GM20000 (cell line): ENCODE measurements at places on chromosomes 6 and 20.

- peak; percentile 2 for DNase-seq
These were observed 17.6 kb upstream of the SRC start for GRCh38 chr20:37328149-37328945.

GRCh38 chr6:3530515-3530914 lies 73.7 kb upstream of the SLC22A23 start:
- DNase-seq: no peak

GRCh38 chr20:53434662-53435061 lies 159.0 kb downstream of the ZNF217 start:
- no peak for DNase-seq

DNA sequence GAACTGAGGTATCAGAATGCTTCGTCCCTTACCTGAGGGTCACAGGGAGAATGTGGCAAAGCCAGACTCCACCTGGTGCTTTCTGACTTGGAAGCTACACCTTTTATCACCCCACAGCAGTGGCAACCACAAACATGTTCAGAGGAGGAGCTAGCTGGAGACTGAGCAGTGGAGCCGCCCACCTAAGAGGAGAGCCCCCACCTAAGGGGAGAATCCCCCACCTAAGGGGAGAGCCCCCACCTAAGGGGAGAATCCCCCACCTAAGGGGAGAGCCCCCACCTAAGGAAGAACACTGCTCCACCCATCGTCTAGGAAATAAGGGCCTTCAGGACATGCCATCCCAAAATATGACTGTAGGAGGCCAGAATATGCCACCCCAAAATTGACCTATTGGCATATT lies 4.0 kb downstream of the SLC52A3 start:
- DNase-seq: no peak

GRCh38 chr6:45574014-45574461 lies 196.3 kb upstream of the SUPT3H start:
- no peak for DNase-seq

- peak; percentile 56 for DNase-seq
These were observed 68.4 kb downstream of the VEGFA start for GRCh38 chr6:43838276-43839036.

DNA sequence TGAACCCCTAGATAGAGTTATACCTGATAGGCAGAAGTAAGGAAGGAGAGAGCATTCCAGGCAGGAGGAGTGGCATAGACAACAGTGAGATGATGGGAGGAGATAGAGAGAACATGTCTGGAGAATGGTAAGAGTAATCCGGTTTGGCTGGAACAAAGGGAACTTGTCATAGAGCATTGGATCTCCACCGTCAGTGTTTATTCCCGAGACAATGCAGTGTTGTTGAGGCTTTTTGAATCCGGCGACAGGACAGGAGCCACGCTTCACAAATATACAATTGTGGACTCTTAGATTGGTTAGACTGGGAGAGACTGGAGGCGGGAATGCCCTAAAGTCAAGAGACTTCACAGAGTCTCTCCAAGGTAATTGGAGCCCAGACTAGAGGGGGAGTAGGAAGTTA lies 119.8 kb downstream of the ANKS1A start:
- DNase-seq: no peak

DNA sequence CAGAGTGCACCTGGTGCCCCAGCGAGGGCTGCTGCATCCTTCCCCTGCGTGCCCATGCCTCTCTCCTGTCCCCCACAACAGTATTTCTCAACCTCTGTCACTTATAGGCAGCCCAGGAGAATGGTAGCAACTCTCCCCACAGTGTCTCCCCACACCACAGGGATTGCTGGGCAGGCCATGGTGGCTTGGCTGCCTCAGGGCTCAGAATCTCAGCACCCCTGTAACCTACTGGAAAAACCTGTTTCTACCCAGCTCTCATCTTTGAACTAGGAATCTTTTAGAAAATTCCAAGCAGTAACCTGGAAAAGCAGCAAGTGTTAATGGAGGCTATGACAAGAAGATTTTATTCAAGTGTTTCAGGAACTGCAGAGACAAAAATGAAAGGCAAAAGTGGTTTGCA lies 38.0 kb downstream of the CD164 start:
- DNase-seq: no peak

DNA sequence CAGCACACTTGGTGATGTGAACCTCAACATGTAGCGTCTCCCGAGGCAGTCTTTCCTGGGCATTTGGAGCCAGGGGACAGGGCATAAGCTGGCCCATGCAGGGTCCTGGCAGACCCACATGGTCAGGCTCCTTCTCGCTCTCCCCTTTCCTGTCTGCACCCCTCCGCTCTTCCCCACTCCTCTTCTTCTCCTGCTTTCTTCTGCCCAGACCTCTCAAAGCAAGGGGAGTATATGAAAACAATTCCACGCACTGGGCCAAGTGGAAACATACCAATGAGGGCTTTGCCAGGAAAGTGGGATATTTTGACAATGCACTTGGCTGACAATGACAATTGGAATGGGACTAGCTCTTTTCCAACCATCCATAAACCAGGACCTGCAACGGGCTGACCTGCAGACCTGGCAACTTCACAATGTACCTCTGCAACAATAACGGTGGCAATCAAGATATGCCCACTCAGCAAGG lies 58.9 kb upstream of the TRAF3IP2 start:
- no peak for DNase-seq

GRCh38 chr6:38091613-38092012 lies 272.1 kb downstream of the ZFAND3 start:
- DNase-seq: no peak

GRCh38 chr6:33628401-33628964 lies 7.4 kb downstream of the ITPR3 start:
- DNase-seq: no peak

GRCh38 chr6:8194490-8194889 lies 92.1 kb upstream of the EEF1E1 start:
- no peak for DNase-seq

- no peak for DNase-seq
These were observed 337.9 kb upstream of the JAG1 start for GRCh38 chr20:11011653-11012052.

GRCh38 chr6:11585426-11586016 lies 48.0 kb downstream of the TMEM170B start:
- DNase-seq: peak; percentile 56

DNA sequence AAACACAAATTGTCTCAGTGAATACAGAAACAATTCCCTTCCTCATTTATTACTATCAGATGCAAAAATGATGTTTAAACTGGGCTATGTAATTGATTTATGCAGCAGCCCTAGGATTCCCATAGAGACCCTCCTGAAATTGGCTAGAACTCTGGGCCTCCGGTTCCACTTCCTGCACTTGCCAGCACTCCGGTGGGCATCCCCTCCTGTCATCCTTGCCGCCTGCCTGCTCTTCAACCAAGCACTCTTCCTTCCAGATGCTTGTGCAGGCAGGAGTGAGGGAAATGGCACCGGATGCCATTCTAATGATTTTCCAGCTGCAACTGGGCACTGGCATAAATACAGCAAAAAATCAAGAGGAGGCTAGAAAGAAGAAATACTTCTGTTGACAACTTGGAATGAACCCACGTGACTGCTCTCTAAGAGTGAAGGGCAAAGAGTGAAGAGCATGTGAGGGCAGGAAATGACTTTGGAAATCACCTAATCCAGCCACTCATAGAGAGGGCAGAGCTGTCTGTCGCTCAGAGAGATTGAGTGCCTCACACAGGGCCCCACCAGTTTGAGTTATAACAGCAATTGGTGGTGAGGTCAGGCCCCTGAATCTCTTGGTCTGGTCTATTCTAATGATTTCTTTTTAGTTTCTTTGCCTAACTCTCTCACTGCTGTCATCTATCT lies 3.7 kb upstream of the NEDD9 start:
- peak; percentile 64 for DNase-seq

DNA sequence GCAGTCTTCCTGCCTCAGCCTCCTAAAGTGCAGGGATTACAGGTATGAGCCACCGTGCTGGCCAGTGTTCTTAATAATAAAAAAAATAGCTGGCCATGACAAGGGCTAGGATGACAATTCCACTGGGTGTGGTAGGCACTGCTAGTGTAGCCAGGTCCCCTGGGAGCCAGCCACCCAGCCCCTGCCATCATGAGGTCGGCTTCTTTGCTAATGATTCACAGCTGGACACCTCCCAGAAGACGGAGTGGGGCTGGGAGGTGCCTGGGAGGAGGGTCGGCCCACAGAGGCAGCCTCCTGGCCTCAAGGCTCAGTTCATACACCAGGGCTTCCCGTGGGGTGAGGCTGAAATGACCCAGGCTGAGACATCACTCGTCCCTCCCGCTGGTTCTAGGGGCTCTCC lies 230.4 kb downstream of the TAF4 start:
- DNase-seq: no peak

DNA sequence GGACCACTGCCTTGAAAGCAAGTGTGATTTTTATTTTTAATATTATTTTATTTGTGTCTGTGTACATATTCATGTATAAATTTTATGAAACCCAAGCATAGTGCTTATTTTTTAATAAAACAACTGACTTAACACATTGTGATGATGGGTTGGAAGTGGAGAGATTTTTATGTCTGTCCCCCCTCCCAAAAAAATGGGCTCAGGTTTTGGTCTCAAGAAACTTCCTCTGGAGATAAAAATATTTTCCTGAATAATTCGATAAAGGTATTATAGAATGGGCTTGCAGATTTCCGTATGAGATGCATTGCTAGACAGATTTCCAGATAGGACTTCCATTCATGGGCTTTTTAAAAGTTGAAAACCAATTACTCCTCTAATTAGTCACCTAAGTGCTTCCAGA lies 2.7 kb downstream of the FOXQ1 start:
- DNase-seq: no peak

- no peak for DNase-seq
These were observed 193.7 kb upstream of the KHDRBS2 start for GRCh38 chr6:62479697-62480220.

DNA sequence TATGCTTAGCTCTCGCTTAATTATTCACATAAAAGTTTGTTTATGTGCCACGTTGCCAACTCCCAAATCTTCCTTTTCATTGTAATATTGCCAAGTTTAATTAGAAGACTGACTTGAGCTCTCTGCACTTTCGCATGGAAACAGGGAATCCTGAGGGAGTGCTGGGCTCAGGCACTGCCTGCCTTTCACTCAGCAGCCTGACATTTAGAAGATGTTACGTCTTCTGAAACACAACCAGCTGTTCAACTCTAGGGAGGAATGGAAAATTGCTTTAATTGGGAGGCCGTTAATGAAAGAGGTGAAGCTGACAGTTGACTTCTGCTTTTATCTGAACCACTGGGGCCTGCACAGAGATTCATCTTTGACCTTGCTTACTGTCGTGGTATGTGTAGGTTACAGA lies 77.4 kb upstream of the MTHFD1L start:
- no peak for DNase-seq

DNA sequence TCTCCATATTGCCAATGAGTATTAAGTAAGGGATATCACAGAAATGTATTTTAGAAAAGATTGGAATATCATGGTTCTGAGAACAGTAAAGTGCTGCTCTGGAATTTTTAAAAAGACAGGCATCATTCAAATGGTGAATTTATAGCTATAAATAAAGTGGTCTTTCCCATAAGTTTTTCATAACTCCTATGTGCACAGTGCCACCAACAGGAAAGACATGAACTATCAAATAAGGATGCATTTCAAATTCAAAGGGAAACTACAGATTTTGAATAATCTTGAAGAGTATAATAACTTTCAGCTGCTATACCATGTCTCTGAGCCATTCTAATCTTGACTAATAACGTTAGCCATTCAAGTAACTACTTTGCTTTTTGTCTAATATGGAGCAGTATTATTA lies 456.8 kb upstream of the GJE1 start:
- DNase-seq: no peak

DNA sequence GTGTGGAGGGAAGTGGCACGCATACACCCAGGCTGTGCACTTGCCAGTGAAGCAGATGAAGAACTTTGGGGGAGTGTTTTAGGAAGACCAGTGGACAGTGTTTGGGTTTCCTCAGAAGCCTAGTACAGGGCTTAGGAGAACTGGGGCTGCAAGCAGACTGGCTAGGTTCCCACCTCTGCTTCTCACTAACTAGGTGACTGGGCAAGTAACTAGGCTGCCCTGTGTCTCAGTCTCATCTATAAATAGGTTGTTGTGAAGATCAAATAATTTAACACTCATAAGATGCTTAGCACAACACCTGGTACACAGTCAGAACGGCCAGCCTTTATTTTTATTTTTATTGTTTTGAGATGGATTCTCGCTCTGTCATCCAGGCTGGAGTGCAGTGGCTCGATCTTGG lies 312.1 kb downstream of the CDH26 start:
- DNase-seq: no peak

- DNase-seq: no peak
These were observed 190.4 kb upstream of the UST start for GRCh38 chr6:148556410-148556809.

DNA sequence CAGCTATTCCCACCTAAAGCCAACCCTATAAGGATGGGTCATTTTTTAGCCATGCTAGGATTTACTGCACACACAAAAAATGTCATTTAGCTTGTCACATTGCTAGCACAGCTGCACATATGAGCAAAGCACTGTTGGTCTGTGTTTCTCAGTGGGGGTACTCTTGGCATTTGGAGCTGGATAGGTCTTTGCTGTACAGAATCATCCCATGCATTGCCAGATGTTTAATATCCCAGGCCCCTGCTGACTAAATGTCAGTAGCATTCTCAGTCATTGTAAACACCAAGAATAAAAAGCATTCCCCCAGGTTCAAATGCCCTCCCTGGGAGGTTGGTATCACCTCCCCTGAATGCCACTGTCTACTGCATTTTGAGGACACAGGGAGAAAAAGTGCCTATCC lies 14.6 kb upstream of the LTV1 start:
- no peak for DNase-seq

DNA sequence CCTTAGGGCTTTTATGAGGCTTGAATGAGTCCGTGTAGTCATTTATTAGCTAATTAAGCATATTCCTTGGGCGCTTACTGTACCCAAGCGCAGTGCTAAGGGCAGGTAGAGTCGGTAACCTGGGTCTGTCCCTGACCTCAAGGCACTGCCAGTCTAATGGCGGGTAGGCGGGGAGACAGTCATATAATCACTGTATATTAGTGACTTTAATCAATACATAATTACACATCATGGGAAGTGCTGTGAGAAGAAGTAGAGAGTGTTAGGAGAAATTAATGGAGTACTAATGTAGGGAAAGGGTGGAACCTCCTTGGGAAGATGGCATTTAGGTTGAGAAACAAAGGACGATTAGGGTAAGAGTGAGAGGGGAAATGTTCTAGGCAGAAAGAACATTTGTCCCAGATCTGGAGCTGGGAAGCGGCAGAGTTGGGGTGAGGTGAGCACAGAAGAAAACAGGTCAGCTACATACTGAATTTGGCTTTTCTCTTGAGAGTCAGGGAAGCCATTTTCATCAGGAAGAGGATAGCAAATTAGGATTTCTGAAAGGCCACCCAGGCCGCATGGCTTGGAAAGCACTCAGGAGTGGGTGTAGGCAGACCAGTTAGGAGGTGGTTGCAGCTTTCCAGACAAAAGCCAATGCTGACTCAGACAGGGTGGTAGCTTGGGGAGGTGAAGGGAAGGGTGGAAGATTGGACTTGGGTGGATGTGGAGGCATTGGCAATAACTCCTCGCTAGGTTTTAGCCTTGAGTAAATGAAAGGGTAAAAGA lies 954 bp upstream of the BLCAP start:
- DNase-seq: no peak

GRCh38 chr6:33800248-33800969 lies 3.4 kb downstream of the MLN start:
- DNase-seq: no peak

GRCh38 chr20:32767418-32768198 lies 5.4 kb downstream of the DNMT3B start:
- no peak for DNase-seq

GRCh38 chr6:137497721-137498463 lies 3.7 kb upstream of the OLIG3 start:
- peak; percentile 36 for DNase-seq
